Smooth muscle cell of the pulmonary artery (primary cell): ENCODE measurements at places on chromosomes 3 and 15. TPM values are rescaled to one million over a fixed set of nuclear protein-coding genes. Genes with fewer than 3 reads are reported as not detected.

TCF12 gene
- 67.7 and 95.5 TPM in 2 replicates for total RNA-seq

CADM2 gene
- total RNA-seq = 0.65 TPM in 1 of 2 replicates, not detected in the other

GUCA1C gene
- total RNA-seq = not detected in 2 replicates

PLA2G4F gene
- not detected in 2 replicates for total RNA-seq

ZNF710 gene
- total RNA-seq = 8.5 and 10.3 TPM in 2 replicates

TUSC7 gene
- total RNA-seq = not detected in 2 replicates

MCF2L2 gene
- total RNA-seq = 0.13 and 0.33 TPM in 2 replicates

MYO5C gene
- total RNA-seq = 0.07 and 0.10 TPM in 2 replicates

DMXL2 gene
- 24.6 and 29.5 TPM in 2 replicates for total RNA-seq

GP5 gene
- 0.33 and 0.69 TPM in 2 replicates for total RNA-seq

AGTR1 gene
- total RNA-seq = 0.30 and 3.7 TPM in 2 replicates

MCCC1 gene
- total RNA-seq = 23.9 and 24.1 TPM in 2 replicates

GXYLT2 gene
- 25.7 and 33.5 TPM in 2 replicates for total RNA-seq

ROPN1B gene
- total RNA-seq = not detected in 2 replicates

IQCF5 gene
- not detected in 2 replicates for total RNA-seq

MRPL46 gene
- 7.2 and 8.6 TPM in 2 replicates for total RNA-seq

CYP8B1 gene
- not detected in 2 replicates for total RNA-seq

NLGN1 gene
- 2.3 and 5.8 TPM in 2 replicates for total RNA-seq

CCDC54 gene
- not detected in 2 replicates for total RNA-seq

PPARG gene
- 6.9 and 25.3 TPM in 2 replicates for total RNA-seq

LRRC3B gene
- not detected in 2 replicates for total RNA-seq

CCDC50 gene
- 93.8 and 109 TPM in 2 replicates for total RNA-seq

CORO2B gene
- 24.6 and 32.9 TPM in 2 replicates for total RNA-seq

HRG gene
- total RNA-seq = not detected in 2 replicates

OR5AC2 gene
- not detected in 2 replicates for total RNA-seq

CYP1A2 gene
- total RNA-seq = not detected in 2 replicates
